ENCODE measurements at places on chromosomes 12 and 14.

- DNase-seq = no peak
Observed at GRCh38 chr12:122304924-122305323, 38.6 kb upstream of the VPS33A start.

DNA sequence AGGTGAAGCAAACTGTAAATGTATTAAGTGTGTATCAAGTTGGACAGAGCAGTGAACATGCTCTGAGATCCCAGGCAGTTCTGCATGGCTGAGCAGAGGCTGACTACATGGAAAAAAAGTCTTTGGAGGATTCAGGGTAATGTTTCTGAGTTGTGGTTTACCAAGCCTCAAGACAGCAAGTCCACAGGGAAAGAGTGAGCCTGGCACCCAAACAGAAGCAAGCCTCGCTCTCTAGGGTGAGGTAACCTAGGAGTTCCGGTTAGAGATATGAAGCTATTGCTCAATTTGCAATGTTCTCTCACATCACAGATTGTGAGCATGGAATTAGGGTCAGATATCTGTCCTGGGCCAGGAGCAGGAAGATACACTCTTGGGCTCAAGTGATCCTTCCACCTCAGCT, 158.6 kb downstream of the MON2 start:
- no peak for DNase-seq

- DNase-seq = no peak
Observed at GRCh38 chr12:64840949-64841717, 16.7 kb downstream of the TBC1D30 start.

GRCh38 chr14:104732931-104733681, 9.1 kb downstream of the ADSS1 start:
- no peak for DNase-seq

GRCh38 chr14:65476273-65476941, 63.9 kb downstream of the FUT8 start:
- no peak for DNase-seq

- no peak for DNase-seq
Observed at GRCh38 chr12:14756334-14757143, 46.7 kb downstream of the WBP11 start.

GRCh38 chr12:11703378-11703777, 53.9 kb downstream of the ETV6 start:
- DNase-seq = no peak

- no peak for DNase-seq
Observed at GRCh38 chr12:99670635-99671034, 23.1 kb downstream of the GARIN6 start.

DNA sequence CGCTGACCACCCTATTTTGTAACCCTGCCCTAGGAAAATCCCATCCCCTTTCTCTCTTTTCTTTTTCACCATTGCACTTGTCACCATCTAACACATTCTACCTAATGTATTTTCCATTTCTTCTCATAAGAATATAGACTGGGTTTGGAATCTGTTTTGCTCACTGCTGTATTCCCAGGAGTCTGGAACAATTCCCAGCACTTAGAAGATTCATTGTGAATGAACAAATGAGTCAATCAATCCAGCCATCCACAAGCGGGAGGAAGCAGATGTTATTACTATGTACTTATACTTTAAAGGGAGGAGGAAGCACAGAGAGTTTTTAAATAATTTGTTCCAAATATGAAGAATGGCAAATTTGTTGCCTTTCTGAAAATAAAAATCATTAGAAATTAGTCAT, 142.1 kb downstream of the KIF21A start:
- no peak for DNase-seq

DNA sequence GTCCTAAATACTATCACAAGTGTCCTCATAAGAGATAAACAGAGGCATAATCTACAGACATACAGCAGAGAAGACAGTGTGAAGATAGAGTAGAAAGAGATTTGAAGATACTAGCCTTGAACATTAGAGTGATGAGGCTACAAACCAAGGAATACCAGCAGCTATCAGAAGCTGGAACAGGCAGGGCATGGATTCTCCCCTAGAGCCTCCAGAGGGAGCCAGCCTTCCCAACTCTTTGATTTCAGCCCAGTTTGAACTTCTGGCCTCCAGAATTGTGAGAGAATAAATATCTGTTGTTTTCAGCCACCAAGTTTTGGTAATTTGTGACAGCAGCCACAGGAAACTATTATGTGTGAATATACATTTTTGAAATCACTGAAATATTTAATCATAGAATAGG, 47.2 kb downstream of the CCDC91 start:
- no peak for DNase-seq

- no peak for DNase-seq
Observed at GRCh38 chr12:6458281-6459003, 6.6 kb downstream of the TAPBPL start.

DNA sequence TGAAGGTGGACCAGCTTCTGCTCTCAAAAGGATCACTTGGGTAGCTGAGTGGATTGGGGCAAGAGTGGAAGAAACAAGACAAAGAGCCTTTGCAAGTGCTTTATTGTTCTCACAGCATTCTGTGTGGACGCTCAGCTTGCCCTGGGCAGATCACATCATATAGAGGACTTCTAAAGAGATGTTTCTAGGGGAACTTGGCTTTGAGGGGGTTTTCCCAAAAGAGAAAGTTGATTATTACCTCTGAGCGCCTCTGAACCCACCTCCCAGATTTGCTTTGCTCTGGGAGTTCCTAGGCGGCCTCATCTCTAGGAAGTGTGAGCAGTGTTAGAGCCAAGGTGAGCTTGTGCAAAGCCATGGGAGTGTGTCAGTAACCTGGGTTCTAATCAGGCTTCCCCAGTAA, 81.7 kb downstream of the RIN3 start:
- no peak for DNase-seq

DNA sequence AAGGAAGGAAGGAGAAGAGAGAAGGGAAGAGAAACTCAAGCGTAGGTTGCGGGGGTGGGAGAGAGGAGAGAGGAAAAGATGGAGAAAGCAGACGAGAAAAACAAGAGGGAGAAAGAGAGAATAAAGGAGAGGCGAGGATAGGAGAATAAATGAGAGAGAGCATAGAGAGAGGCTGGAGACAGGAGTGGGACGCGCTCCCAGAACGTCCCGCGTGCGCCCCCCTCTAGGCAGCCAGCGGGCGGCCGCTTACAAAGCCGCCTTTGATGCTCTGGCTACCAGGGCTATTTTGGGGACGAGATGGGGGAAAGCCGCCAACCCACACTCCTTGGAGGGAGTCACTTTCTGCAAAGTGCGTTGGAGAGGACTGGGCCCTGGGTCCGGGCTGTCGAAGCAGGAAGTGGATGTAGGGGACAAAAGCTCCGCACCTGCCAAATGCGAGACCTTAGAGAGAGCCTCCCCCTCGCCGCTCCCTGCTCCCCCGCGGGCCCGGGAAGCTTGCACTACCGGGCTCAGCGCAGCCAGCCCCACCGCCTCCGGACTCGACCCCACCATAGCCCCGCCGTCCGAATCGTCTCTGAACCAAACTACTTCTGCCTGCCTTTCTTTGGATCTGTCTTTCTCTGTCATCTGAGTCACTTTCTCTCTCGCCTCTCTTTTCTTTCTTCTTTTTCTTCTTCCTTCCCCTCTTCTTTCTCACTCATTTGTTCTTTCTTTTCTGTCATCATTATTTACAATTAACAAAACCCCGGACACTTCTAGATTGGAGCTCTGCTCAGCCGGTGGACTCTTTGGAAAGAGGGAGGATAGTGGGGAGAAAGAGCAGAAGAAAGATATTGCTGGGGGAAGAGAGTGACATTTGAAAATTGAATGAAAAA, 8.0 kb downstream of the ASCL1 start:
- no peak for DNase-seq

DNA sequence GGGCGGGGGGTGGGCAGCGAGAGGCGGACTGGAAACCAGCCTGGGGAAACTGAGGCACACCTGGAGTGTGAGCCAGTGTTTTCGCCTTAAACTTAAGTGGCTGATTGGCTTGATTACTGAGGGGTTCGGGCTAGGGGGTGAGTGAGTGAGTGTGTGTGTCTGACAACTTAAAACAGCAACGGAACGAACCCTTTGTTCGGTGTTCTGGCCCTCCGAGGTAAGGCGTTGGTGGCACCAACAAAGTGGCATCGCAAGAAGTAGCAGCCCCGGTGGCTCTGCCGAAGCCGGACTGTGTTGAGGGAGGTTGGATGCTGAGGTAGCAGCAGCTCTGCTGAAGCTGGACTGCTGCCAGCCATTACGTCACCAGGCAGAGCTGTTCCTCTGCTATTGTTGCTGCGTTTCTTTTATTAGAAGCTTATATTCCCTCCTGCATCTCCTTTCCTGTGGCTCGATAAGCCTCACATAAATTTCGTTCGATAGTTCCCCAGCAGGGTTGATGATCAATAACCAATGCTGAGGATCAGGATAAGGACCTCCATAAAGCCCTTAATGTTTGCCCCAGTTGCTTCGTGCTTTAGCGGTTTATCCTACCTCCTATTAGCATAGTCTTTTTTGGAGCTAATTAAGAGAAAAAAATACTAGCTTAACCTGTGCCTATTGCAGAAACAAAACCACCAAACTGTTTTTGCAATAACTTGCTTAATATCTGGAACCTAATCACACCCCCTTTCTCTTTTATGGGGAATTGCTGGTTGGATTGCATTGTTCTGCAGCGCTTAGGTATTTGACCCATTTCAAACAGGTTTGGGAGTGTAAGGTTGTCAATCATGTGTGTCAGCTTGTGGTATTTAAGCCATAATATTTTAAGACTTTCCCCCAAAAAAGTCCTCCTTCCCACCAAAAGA, 1.3 kb downstream of the GPR137C start:
- DNase-seq = peak; percentile 83

GRCh38 chr14:74474376-74474775, 18.7 kb downstream of the NPC2 start:
- no peak for DNase-seq

- DNase-seq = no peak
Observed at GRCh38 chr12:105721891-105722290, 391.4 kb downstream of the C12orf75 start.

DNA sequence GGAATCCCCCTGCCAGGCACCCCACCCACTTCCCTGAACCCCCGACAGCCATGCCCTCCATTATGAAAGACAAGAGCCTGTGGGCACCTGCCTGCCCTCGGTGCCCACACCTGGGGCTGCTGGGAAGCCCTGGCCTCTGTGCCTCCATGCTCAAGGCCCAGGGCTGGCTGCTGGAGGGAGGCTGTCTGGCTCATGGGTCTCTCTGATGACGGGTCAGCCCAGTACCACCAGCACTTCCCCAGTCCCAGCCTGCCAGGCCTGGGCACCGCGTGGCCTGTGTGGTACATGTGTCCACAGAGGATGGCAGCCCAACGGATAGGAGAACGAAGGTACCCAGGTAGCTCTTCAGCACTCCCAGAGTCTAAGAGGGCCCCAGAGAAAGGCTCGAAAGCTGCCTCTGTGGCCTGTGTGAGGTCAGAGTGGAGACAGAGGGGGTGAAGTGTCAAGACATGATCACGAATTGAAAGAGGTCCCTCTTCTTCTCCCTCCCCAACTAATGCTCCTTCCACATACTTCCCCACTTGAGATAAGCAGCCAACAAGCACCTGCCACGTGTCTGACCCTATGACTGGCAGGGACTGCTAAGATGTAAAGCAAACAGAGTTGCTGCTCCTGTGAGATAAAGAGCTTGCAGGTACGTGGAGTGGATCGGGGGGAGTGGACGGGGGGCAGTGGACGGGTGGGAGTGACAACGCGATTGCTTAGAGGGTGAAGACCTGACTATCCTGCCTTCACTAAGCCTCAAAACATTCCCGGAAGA, 21.2 kb downstream of the FBLN5 start:
- no peak for DNase-seq

GRCh38 chr12:42422785-42423184, 96.8 kb downstream of the PPHLN1 start:
- no peak for DNase-seq

DNA sequence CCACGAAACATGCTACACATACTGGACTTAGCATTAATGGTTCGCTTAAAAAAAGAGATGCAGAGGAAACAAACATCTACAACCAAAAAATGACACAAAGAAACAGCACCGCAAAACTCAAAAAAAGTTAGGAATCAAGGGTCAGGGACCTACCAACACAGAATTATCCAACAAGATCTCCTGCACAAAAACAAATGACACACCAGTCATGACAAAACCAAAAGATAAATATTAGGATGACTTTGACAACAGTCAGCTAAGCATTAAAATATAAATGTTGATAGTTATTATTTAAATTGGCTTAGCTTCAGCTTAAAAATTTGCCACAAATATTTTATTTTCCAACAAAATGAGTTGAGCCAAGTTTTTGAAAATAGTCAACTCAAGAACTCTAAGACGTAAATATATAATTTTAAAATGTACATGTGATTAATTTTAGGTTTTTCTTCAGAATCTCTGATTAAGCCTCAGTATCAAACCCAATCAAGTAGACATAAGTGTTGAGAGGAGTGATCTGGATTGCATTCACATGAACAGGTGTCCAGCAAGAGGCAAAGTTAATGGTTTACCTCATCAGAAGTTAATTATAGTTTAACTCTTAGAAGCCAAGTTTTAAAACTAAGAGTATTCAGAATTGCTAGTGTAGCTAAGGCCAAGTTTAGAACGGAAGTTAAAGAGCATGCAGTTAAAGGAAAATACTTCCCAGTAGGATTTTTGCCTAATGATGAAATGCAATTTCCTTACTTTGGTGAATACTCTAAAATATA, 79.9 kb downstream of the HEATR5A start:
- no peak for DNase-seq

DNA sequence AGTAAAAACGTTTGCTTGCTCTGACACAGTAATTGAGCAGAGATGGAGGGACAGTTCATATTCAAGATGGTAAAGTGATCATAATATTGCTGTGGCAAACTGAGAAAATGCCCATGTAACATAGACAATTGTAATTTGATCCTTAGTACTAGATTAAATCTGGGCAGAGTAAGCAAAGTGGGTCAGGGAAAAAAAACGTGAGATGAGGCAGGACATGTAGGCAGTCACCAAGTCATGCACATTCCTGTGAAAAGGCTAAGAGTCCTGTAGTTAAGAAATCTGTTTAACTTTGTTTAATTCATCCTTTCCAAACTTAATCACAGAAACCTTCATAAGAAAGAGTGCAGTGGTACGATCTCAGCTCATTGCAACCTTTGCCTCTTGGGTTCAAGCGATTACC, 16.1 kb downstream of the BTBD7 start:
- no peak for DNase-seq

DNA sequence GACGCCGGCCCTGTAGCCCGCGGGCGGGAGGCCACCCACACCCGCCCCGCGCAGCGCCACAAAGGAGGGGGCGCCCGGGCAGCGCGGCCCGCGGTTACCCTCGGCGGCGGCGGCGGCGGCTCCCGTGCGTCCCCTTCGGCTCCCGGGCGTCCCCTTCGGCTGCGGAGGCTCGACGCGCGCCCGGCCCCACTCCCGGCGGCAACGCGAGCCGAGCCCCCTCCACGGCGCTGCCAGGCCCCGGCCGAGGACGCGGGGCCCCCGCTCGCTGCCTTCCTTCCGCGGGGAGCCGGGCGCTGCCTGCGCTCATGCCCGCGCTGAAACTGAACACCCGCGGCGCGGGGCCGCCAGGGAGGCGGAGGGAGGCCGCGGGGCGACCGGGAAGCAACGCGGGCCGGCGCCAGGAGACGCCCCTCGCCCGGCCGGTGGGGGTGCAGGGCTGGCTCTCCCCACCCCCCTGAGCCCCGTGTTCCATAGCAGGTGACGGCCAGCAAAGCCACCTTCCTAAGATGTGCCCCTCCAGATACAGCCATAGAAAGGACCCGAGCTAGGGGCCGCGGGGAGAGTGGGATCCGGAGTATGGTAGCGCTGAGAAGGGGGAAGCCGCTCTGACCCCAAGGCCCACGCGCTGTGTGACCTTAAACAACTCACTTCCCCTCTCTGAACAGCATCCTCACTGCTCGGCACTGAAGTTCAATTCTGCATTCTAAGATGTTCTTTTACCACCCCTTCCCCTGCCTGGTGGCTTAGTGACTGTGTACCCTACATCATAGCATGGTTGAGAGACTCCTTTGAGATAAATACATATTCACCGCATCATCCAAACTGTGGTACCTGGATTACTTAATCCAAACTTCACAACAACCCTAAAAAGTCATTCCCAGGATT, 42.8 kb downstream of the KDM2B start:
- DNase-seq = peak; percentile 37
